Effector memory CD4-positive, alpha-beta T cell (primary cell): ENCODE measurements at places on chromosomes 5 and 9.
A peak's percentile ranks its signal among the peaks of the same experiment; 100 is the strongest.

GRCh38 chr9:90616806-90617205 lies 25.8 kb downstream of the DIRAS2 start:
- DNase-seq = no peak

DNA sequence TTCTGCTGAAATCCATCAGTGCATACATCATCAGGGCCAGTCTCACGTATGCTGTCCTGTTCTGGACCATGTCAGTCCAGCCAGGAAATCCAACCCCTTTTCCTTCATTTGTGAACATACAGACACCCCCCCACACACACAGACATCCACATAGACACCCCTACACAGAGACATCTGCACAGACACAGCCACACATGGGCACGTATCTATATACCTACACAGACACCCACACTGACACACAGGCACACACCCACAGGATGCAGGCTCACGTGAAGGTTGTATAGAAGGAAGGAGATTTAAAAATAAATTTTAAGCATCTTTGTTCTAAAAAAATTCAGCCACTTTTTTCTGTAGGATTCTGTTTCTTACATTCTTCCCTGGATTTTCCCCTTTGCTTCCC lies 325.6 kb downstream of the SLIT3 start:
- DNase-seq = no peak

GRCh38 chr5:116520771-116521170 lies 53.9 kb downstream of the SEMA6A start:
- no peak for DNase-seq

DNA sequence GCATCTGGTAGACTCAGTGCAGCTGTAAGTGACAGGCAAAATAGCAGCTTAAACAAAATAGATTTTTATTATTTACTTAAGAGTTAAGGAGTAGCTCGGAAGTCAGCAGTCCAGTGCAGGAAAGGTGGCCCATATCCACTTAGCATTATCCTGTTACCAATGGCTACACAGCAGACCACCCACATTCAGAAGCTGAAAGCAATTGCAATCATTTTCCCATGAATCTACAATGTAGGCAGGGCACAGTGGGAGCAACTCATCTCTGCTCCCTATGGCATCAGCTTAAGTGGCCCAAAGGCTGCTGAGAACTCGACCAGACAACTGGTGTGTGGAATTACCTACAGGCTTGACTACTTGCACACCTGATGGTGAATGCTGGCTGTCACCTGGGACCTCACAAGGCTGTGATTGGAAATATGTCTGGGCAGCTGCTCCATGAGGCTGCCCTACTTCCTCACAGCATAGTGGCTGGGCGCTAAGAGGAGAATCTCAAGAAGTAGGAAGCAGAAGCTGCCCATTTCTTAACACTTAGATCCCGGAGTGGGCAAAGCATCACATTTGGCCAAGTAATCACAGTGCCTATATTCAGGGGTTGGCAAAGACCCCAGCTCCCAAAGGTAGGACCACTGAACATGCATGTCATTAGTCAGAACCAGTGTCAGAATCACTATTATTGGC lies 56.4 kb downstream of the SNX18 start:
- DNase-seq = no peak

- no peak for DNase-seq
Measured at GRCh38 chr5:86354664-86355063, 263.1 kb upstream of the COX7C start.

DNA sequence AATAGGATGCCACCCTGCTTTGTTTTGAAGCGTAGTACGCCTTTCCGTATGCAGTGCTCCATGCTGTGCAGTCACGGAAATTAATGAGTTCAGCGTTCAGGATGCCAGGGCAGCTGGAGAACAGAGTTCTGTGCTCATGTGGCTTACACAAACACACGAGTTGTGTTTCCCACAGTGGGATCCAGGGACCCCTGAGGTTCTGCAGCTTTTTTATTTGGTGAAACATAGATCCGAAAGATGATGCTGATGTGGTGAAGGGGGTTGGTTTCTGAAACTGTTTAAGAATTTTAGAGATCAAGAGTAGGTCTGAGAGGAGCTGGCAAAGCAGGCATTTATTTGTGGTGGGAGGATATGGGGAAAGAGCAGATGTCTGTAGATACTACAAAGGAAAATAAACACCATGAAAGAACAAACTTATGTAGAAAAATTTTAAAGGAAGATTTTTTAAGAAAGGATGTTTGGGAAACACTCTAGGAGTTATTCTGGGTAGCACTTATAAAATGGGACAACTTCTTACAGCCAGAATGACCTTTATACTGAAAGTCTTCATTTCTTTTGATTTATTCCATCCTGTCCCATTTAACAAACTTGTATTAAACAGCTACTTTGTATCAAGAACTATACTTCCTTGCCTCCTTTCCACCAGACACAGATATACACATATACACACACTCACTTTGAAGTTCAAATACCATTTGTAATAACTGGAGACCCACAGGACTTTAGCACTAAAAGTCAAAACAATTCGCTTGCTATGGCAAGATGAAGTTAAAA lies 52.7 kb downstream of the ITGA1 start:
- DNase-seq = no peak

- no peak for DNase-seq
Measured at GRCh38 chr5:14724633-14725032, 60.1 kb downstream of the OTULIN start.

DNA sequence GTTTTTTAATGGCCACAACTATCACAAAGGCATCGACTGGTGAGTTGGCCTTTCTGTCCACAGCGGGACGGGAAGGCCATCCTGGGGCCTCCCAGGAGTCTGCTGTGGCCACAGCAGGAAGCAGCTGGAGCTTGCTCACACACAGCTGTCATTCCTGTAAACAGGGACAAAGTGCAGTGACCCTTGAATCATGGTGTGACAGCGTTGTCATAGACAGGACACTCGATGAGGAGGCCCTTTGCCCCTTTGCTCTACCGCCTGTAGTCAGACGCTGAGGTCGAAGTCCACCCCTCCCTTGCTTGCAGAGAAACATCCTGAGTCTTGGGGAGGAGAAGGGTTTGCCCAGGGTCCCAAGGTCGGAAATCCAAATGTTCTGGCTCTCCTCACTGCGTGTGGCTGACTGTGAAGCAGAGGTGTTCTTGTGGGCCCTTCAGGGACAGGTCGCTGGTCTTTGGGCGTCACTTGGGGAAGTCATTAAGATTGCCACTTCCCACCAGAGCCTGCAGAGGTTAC lies 35.1 kb downstream of the NDST1 start:
- DNase-seq = no peak

DNA sequence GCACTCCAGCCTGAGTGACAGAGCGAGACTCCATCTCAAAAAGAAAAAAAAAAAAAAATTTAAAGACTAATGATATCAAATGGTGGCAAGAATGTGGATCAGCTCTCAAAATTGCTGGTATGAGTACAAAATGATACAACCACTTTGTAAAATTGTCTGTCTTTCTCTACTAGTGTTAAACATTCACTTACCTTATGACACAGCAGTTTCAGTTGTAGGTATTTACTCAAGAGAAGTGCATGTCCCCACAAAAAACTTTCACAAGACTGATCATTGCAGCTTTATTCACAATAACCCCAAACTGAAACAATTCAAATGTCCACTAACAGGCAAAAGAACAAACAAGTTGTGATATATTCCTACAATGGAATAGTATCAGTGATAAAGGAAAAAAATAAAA lies 14.7 kb upstream of the CETN3 start:
- DNase-seq = no peak

DNA sequence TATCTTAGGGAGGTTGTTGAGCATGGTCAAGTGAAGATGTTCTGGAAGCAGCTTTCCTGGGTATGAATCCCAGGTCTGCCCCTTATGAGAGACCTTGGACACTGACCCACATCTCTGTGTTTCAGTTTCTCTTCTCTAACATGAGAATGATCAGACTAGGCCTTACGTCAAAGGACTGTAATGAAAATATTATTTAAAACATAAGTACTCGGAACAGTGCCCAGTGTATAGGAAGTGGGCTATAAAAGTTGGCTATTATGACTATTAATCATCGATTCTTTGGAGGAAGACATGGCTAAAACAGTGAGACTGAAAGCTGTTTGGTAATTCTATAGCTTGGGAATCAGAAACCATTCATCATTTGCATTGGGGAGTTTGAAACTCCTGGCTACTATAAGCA lies 65.3 kb upstream of the MYO10 start:
- no peak for DNase-seq

GRCh38 chr9:22528485-22528884 lies 81.9 kb downstream of the DMRTA1 start:
- DNase-seq = no peak

- DNase-seq = no peak
Measured at GRCh38 chr9:73441890-73442818, 290.5 kb downstream of the ANXA1 start.

GRCh38 chr5:36948041-36948440 lies 71.5 kb downstream of the NIPBL start:
- DNase-seq = no peak

GRCh38 chr9:133823189-133824105 lies 85.3 kb upstream of the SARDH start:
- DNase-seq = no peak

DNA sequence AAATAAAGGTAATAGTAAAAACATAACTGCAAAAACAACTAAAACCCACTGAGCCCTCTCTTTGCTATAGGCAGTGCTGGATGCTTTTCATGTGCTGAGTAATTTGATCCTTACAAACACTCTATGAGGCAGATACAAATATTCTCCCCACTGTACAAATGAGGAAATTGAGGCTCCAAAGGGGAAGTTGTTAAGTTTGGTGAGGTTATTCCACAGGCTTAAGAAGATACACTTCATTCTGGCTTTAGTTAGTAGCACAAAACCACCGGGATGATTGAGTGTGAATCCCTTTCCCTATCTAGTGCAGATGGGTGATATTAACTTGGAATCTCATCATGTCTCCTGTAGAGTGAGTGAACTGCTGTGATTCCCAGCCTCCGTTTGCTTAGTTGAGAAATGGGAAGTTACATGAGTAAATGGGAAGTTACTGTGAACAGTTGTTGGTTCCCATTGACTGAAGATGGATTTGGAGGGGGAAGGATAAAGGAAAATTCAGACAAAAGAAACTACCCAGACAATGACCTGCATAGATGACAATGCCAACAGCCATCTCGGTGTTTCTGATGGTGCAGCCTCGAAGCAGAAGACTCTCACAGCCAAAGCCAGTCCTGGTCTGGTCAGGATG lies 208.3 kb downstream of the ATP10B start:
- DNase-seq = no peak

DNA sequence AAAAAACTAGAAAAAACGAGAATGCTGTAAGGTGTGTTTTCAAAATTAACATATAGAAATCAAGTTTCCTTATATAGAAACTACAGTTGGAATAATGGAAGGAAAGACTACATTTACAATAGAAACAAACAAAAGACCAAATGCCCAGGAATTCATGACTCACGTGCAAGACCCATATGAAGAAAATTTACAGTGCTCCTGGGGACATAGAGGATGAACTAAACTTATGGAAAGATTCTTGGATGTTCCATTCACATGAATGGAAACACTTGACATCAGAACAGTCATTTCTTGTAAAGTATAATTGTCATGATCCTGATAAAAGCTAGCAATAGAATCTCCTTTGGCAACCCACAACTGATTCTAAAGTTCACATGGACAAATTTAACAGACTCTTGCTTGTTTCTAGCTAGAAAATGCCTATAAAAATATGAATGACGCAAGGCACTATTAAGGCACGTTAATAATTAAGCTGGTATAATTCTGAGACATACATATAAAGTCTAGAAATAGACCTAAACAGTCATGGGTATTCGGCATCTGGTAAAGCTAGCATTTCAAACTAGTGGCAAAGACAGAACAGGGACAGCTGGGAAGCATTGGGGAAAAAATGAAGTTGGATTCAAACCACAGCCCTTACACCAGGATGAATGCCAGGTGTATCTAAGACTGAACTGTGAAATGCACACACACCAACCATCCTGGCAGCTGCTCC lies 5.1 kb upstream of the ZFP62 start:
- no peak for DNase-seq

- DNase-seq = peak; percentile 57
Measured at GRCh38 chr5:123549256-123549904, 37.4 kb downstream of the CSNK1G3 start.

DNA sequence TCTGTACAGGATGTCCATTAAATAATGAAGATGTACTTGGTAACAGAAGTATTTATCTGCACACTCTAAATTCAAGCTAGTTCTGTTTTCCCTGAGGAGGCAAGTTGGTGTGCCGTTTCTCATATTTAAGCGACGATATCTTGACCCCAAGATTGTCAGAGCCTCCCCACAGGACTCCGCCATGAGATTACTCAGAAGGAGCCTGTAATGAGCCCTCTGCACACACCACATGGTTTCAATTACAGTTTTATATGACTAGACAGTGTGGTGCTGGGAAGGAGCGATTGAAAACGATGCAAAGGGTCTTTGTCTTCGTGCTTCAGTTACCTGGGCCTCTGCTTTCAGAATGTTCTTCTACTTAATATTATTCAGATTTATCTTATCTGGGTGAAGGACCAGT lies 840.4 kb upstream of the WWC1 start:
- DNase-seq = no peak

DNA sequence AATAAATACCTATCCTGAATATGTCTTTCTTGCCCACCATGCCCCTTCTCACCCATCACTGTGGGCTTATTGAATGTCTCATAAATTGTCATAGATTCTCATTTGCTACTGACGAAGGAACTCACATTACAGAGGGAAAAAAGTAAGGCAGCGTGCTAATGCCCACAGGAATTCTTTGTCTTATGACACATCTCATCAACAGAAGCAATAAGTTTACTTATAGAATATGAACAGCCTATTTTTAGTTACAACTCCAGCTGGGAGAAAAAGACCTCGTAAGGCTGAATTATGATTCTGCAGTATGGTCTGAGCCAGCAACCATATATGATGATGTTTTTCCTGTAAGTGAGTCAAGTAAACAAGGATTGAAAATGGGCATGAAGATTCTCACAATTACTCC lies 22.4 kb upstream of the ATG10 start:
- DNase-seq = no peak

GRCh38 chr9:109817846-109818472 lies 38.0 kb downstream of the PALM2AKAP2 start:
- no peak for DNase-seq

DNA sequence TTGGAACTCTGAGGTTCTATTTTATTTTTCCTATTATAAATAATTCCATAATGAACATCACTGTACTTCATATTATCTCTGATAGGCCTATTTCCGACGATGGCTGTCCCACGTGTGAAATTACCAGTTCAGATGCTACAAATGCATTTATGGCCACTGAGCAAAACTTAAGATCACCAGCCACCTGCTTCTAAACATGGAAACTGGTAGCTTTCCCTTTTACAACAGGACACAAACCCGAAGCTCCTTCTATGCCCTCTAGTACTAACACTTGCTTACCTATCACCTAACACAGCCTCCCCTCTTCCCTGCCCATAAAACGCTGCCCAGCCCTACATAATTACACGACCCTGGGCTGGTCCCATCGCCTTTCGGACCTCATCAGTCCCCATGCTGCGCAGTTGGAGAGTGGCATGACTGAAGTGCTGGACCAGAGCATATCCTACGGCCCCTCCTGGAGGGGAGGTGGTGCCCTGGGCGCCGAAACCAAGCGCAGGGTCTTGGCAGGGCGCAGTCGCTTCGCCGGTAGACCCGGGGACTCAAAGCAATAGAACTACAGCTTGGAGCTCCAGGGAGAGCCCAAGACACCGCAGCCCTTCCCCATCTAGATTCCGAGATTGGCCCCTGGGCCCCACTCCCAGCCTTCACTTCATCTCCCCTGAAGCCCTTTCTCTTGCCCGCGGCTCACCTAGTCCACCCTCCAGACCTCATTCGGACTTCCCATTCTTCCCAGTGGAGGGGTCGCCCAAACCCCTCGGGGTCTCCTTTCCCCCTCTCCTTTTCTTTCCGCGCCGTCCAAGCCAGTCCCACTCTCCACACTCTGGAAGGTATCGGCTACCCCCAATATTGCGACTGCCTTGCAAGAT lies 1.0 kb upstream of the SAP30L start:
- DNase-seq = no peak

GRCh38 chr5:138770291-138770690 lies 17.1 kb downstream of the CTNNA1 start:
- no peak for DNase-seq
